CD4-positive, alpha-beta T cell treated with Interferon alpha-2 for 1 hour (primary cell): ENCODE measurements at places on chromosomes 2 and 18.

GRCh38 chr2:96265349-96265839 lies 403 bp downstream of the TMEM127 start:
- peak; percentile 15 for DNase-seq

DNA sequence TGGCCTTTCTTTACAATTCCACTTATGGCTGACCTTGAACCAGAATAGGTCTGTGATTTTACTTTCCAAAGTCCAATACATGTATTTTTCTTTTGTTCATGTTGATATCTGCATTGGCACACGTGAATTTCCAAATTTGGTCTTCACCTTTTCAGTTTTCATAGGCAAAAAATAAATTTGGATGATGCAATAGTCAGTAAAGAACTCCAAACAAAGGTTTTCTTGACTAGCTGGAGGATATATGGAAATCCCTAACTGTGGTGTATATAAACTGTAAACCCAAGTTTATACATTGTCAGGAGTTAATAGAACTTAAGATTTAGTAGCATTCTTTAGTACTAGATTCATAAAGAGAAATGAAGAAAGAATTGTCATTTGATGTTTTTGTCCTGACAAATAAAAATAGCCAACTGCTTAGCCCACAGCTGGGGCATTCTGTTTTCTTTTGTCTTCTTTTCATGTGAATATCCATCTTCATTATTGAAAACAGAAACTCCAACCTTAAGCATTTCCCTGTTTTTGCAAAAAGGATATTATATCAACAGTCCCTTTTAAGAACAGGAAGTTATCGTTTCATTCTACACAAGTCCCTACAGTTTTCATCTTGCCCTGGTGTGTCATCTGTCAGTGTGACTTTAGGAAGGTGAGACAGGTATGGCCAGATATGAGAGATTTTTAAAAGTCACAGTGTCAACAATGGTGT lies 132.9 kb downstream of the BCL2 start:
- no peak for DNase-seq

DNA sequence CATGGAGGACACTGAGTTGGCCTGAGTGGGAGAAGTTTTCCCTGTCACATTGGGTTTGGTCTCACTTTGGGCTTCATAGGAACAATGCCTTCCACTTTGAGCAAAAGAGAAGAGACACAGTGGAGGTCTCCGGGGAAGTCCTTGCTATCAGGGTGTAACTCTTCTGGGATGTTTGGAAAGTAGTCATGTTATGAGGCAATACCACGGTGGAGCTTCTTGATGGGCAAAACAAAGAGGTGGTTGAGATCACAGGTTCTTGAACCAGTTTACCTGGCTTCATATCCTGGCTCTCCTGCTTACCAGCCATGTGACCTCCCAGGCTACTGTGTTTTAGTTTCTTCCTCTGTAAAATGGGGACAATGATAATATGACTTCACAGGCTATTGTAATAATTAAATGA lies 478.6 kb downstream of the SLC4A3 start:
- DNase-seq: no peak

- peak; percentile 27 for DNase-seq
These were observed 99.8 kb downstream of the CACNB4 start for GRCh38 chr2:151999053-151999452.

GRCh38 chr2:1680222-1681016 lies 63.9 kb downstream of the PXDN start:
- no peak for DNase-seq

DNA sequence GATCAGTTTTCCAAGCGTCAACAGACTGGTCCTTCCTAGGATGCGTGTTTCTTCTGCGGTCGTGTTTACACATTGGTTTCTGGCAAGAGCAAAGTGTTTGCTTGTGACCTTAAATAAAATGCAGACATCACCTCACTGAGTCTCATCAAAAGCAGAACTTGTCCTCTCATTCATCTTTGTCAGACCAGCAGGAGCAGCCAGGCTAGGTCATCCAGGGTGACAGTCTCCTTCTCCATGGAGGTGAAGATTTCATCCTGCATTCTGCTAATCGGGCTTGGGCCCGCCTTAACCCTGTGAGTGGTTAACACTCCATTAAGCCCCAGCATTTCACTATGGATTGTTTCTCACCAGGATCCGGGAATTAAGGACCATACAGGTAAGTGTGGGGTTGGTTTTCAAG lies 64.2 kb upstream of the PID1 start:
- DNase-seq: no peak
